Activated T-helper 1 cell treated with anti-CD3 and anti-CD28 coated beads, Interleukin-2, amount 50 U/mL, for 16 hours (primary cell): ENCODE measurements at places on chromosomes 1 and 21.
A peak's percentile ranks its signal among the peaks of the same experiment; 100 is the strongest.

DNA sequence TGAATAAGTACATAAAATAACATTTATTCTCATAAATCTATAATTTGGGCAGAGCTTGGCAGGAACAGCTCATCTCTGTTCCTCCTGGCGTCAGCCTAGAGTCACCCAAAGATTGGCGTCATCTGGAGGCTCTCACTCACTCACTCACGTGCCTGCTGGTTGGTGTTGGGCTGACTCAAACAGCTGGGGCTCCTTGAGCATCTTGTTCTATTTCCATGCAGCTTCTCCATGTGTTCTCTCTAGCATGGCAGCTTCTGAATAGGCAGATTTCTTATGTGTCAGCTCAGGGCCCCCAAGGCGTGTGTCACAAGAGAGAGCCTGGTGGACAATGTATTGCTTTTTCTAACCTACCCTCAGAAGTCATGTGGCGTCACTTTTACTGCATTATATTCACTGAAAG, 70.6 kb upstream of the RAB3GAP2 start:
- DNase-seq, result no peak

DNA sequence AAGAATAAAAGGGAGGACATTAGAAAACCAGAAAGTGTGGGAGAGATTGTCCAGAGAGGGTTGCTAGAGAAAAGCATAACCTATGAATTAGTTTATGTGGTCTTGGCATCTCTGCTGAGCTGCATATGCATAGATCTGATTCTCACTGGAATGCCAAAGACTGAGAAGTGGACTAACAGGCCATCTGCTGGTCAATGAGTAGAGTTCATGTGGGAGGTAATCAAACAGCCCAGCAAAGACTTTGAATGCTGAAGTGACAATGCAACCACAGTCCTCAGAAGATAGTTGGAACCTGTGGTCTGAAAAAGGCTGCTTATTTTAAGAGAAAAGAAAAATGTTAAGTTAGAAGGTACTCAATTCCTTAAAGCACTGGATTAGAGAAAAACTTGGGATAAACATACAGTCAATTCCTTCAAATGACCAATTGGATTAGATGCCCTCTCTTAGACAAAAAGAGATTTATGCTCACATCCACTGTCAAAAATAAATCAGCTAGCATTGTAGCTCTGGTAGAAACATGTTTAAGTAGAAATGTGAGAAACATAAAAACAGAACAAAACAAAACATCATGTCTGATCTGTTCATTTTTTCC, 382.8 kb downstream of the AMY1C start:
- no peak for DNase-seq

DNA sequence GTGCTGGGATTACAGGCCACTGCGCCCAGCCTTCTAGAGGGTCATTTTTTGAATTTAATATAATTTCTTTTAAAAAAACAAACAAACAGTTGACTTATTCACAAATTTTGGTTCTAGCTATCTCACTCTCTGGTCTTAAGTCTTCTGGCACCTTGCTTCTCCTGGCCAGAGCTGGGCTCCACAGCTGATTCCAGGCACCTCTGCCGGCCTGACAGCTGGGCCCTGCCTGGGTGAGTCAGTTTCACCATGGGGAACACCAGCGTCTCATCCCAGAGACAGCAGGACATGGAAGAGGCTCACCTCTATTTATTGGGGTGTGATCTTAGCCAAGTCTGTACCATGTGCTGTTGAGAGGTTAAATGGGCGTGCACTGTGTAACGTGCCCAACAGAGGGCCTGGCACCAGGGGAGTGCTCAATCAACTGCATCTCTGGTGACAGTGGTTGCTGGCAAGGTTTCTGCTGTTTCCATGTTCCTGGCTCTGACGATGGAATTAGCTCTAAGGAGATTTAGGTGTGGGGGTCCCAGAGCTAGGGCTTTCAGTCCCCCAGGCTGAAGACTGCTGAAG, 956 bp downstream of the CPLANE2 start:
- DNase-seq, result peak; percentile 23

GRCh38 chr1:179066471-179066870, 15.4 kb upstream of the TOR3A start:
- DNase-seq, result no peak

- DNase-seq, result no peak
These were observed 63.8 kb upstream of the ATP1A1 start for GRCh38 chr1:116309090-116309870.

DNA sequence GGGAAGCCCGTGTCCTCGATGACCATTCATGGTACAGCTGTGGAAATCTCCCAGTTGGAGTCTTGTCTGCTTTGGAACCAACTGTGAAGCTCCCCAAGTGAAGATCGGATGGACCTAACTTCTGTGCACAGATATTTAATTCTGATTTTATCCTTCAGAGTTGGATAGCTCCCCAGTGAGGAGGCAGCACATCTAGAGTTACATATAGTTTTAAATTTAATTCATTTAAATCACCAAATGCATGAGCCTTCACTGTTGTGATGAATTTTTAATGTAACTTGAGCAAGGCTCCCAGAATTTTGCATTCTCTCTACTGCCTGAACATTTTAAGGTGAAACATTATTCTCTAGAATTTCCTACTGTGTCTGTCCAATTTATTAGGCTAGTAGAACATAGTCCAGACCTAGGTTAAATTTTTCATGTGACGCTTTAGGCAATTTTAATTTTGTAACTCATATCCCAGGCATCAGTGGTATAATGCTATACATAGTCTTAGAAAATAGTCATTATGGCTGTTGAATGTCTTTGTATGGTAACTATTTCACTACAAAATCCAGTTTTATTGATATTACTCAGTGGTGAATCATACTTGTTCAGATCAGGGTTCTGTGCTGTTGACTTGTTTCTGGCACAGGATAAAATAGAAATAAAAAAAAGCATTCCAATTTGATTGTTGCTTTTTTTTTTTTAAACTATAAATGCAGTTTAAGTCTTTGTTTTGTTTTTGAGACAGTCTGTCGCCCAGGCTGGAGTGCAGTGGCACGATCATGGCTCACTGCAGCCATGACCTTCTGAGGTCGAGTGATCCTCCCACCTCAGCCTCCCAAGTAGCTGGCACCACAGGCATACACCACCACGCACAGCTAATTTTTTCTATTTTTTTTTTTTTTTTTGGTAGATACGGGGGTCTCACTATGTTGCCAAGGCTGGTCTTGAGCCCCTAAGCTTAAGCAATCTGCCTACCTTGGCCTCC, 66.9 kb downstream of the PRDM2 start:
- DNase-seq, result no peak

GRCh38 chr1:11882814-11883538, 24.2 kb upstream of the NPPB start:
- no peak for DNase-seq

DNA sequence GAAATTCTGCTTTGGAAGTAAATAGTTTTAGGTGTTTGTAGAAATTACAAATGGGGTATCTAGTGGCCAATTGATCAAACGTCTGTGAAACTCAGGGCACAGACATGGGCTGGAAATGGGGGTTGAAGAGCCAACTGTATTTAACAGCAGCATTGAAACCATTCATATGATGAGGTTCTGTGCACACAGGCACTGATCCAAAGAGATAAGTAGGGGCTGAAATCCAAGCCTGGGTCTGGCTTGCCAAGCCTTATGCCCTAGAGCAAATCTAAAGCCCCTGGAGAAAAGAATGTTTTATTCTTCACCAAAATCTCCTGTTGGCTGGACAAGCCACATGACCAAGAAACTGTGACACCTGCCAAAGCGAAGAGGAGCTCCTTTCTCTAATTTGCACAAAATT, 67.6 kb upstream of the ST6GALNAC5 start:
- DNase-seq, result no peak

GRCh38 chr1:163335216-163335615, 13.5 kb downstream of the NUF2 start:
- DNase-seq, result no peak

- no peak for DNase-seq
These were observed 48.4 kb upstream of the TNFSF18 start for GRCh38 chr1:173099166-173099565.

- DNase-seq, result no peak
These were observed at the start of gene CASQ2 for GRCh38 chr1:115768549-115768948. CASQ2 (minus strand) TSS chr1:115768714; CDS start chr1:115768541, 173 bp downstream.

GRCh38 chr1:170705981-170706380, 42.0 kb downstream of the PRRX1 start:
- no peak for DNase-seq

GRCh38 chr1:208437401-208437800, 193.2 kb upstream of the PLXNA2 start:
- DNase-seq, result no peak

- no peak for DNase-seq
These were observed 216.0 kb downstream of the SLC35F3 start for GRCh38 chr1:234120327-234120944.

DNA sequence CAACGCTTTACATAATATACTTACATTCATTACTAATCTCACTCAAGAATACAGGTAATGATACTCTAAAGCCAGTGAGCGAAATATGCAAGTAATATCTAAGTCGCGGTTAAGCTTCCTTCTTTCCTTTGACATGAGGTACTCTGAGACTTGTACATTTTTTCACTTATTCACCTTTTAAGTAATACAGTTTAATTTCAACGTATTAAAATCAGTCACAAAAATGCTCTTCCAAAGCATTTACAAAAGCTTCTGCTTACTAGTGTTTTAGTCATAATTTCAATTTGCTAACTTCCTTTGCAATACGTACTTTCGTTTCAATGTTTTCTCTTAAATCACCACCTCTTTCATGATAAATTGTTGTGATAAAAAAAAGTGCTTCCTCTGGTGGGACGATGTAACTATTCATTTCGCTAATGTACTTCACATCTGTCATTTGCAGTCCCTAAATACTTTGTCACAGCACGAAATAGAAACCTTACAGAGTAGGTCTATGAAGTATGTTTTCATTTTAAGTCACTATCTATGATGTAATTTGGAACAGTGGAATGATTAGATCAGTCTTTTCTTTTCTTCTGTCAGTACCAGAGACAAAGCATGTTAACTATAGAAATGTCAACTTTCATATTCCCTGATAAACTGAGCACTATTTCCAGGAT, 34.0 kb upstream of the ADGRL4 start:
- DNase-seq, result no peak

GRCh38 chr1:145917595-145917994, 922 bp downstream of the PEX11B start:
- DNase-seq, result no peak

DNA sequence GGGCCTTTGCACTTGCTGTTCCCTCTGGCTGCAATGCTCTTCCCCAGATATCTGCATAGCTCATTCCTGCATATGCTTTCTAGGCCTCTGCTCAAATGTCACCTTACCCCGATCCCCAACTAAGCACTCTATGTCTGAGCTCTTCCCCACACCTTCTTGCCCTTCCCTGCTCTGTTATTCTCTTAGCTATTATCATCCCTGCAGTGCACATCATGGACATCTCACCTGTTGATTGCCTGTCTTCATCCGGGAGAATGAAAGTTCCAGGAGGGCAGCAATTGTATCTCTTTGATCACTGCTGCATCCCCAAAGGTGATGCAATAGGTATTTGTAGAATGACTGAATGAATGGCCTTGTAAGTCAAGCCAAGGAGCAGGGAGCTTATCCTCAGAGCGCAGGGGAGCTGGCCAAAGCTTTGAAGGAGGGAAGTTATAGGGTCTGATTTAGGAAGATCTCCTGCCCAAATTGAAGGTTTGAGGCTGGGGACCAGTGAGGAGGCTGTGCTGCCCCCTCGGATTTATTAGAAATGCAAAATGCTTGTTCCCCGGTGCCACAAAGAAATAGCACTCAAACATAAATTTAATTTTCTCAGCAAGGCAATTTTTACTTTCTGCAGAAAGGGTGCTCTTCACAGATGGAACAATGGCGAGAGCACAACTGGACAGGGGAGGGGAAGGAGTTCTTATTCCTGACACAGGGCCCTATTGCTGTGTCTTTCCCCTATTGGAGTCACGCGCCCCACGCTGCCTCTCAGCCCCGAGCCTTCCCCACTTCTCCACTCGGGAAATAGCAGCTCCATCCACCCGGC, 631.1 kb downstream of the MATN1 start:
- no peak for DNase-seq

- DNase-seq, result no peak
These were observed 88.9 kb downstream of the SIK1 start for GRCh38 chr21:43337901-43338655.

GRCh38 chr1:145710291-145711027, 3.3 kb upstream of the PDZK1 start:
- no peak for DNase-seq

- DNase-seq, result no peak
These were observed 220.4 kb downstream of the RHOU start for GRCh38 chr1:228955691-228956090.

GRCh38 chr1:102550729-102551384, 554.1 kb upstream of the OLFM3 start:
- DNase-seq, result no peak

- no peak for DNase-seq
These were observed 387.8 kb upstream of the RUNX1 start for GRCh38 chr21:35436899-35437298.

DNA sequence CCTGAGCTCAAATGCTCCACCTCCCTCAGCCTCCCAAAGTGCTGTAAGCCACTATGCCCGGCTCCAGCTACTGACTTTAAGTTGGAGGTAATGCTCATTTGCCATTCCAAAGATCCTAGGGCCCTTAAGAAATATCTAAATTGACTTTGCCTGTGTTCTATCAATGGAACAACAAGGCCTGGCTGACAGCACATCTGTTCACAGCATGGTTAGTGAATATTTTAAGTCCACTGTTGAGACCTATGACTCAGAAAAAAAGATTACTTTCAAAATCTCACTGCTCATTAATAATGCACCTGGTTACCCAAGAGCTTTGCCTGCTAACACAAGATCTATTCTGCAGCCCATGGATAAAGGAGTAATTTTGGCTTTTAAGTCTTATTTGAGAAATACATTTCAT, 3.5 kb upstream of the SSX2IP start:
- DNase-seq, result no peak

DNA sequence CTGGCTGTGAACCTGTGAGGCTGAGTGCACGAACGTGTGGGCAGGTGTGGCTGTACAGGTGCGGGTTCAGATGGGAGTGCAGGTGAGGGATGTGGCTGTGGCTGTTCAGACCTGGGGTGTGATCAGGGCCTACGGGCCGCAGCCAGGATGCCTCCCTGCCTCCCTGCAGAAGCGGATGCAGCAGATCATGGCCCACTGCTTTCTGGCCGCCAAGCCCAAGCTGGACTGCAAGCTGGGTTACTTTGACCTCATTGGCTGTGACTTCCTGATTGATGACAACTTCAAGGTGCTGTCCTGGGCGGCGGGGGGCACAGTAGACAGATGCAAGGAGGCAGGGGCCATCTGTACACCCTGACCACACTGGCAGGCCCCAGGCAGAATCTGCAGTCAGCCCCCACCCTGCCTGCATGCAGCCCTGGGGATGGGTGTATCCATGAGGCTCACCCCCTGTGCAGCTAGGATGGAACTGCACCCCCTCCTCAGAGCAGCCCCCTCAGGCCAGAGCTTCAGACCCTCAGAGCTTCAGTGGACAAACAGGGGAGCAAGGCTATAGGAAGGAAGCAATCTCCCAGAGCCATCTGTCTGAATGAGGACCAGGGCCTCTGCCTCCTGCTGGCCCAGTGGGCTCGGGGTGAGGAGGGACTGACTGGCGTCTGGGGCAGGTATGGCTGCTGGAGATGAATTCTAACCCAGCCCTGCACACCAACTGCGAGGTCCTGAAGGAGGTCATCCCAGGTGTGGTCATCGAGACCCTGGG, 9.8 kb downstream of the TNFRSF18 start:
- no peak for DNase-seq

- no peak for DNase-seq
These were observed 76.2 kb upstream of the TMEM51 start for GRCh38 chr1:15077384-15077783.

- no peak for DNase-seq
These were observed 71.1 kb downstream of the ADCY10 start for GRCh38 chr1:167842872-167843271.
